ENCODE measurements at places on chromosomes 2 and 18.

DNA sequence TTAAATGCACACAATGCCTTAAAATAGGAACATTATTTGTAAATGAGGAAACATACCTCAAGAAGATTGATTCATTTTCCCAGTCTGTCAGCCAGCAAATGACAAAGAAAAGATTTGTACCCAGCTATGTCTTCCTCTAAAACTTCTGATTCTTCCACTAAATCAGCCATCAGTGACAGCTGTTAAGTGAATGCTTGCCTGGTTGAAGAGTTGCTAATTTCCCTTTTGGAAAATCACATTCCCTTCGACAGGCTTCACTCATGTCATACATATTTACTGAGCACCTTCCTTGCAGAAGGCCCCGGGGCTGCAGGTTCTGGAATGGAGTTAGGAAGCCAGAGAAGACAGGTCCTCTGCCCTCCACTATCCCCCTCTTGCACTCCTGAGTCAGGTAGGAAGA, 112.0 kb upstream of the SLC66A3 start:
- DNase-seq = no peak

GRCh38 chr2:240964704-240965295, 33.6 kb upstream of the SNED1 start:
- DNase-seq = no peak

DNA sequence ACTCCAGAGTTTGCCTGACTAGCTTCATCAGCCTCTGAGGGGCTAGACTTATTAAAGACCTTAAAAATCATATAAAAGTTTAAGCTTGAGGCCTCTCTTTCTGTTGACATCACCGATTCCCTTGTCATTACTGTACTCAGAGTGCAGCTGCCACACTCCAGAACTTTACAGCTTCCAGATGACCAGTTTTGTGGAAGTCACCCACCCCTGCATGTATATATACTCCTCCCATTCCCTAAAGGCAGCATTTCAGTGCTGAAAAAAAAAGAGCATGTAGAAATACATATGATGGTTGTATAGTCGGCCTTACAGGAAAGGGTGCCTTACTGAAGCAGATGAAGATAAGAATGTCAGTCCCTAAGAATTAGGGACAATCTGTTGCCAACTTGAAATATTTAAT, 117.3 kb downstream of the FEZ2 start:
- no peak for DNase-seq

DNA sequence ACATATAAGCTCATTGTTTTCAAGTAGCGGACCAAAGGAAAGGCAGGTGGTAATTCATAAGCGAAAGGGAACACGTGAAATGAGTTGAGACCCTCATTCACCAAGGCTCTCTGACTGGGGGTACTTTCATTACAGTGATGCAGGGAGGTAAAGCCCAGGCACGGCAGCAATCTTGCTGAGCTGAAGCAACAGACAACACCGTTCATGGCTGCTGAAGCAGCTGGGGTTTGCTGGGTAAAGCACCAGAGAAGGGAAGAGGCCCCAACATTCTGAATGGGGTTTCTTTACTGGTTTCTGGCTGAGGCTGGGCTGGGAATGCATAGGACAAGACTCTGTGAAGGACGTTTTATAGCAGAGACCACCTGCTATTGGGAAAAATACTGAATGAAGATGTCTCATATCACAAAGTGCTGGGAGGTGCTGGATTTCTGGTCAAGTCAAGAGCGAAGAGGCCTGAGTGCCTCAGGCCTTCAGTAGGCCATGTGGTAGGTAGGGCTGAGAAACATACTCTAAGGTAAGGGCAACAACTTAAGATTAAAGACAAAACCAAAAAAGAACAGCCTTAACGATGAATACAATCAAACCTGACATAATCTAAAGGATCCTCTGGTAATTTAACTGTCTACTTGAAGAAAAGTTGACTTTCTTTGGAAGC, 324.7 kb upstream of the PIK3C3 start:
- DNase-seq = no peak

- DNase-seq = no peak
These were observed 126.5 kb upstream of the CCDC68 start for GRCh38 chr18:55085557-55086285.

- no peak for DNase-seq
These were observed 119.6 kb downstream of the DDX1 start for GRCh38 chr2:15711126-15711860.

DNA sequence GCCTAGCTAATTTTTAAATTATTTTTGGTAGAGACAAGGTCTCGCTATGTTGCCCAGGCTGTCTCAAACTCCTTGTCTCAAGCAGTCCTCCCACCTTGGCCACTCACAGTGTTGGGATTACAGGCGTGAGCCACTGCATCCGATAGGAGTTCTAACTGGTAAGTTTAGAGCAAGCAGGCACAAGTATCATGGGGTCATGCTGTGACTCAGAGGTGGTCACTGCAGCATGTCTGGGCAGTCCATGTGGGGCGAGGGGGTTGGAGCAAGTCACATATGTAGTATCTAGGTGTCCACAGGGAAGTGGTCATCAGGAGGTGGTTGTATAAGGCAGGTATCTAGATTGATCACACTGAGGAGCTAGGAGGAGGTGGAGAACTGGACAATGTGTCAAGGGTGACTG, 22.7 kb upstream of the STARD7 start:
- DNase-seq = no peak

GRCh38 chr2:182631299-182631698, 84.8 kb upstream of the DNAJC10 start:
- DNase-seq = no peak

DNA sequence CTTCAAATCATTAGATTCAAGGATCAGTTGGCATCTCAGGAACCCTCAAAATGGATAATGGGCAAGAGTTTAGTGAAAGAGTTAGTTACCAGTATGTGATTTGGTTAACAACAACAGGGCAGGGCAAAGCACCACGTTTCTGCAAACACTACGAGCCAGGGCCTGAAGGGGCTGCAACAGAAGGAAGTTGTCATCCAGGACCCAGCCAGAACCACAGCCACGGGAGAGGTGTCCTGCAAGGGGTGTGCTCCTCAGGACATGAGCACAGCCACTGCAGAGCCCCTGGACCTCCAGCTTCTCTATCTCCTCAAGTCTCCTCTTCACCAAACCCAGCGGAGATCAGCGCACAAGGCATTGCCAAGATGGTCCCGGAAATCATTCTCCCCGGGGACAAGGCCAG, 173.3 kb upstream of the PIEZO2 start:
- no peak for DNase-seq

GRCh38 chr2:157922336-157922735, 46.2 kb upstream of the ACVR1 start:
- DNase-seq = no peak

DNA sequence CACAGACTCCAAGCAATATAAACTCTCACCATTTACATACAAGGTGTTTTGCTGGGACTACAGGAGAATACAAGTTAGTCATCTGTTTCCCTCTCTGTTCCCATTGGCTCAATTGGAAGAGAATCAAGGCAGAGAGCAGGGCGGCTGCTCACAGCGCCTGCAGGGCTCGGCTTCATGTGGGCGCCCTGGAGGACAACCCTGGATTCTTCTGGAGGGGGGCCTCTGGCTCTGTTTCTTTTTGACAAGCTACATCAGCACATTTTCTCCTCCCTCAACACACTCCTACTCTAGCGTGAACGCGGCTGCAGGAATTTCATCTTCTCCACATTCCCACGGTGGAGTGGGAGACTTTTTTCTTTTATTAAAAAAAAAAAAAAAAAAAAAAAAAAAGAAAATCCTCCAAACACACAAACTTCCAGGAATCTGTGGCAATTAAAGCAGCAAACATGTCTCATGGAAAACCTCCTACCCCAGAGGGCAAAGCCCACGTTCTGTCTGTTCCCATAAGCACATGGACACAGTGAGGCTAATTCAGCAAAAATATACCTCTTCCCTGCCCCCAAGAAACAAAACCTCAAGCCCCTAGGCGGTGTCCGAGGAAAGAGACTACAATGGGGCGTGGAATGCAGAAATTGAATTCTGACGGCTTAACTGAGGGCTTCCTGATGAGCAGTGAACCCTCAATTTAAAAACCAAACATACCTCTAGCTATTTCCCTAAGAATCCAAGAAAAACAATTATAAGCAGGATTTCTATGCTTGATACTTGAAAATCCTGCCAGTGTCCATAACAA, 50.6 kb downstream of the PARD6G start:
- DNase-seq = no peak

GRCh38 chr2:43566461-43566729, 29.4 kb downstream of the THADA start:
- no peak for DNase-seq

DNA sequence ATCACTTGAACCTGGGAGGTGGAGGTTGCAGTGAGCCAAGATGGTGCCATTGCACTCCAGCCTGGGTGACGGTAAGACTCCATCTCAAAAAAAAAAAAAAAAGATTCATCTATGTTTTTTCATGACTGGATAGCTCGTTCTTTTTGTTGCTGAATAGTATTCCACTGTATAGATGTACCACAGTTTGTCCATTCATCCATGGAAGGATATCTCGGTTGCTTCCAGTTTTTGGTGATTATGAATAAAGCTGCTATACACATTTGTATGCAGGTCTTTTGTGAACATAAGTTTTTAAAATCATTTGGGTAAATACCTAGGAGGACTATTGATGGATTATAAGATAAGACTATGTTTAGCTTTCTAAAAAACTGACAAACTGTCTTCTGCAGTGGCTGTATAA, 90.8 kb downstream of the ACOXL start:
- no peak for DNase-seq

DNA sequence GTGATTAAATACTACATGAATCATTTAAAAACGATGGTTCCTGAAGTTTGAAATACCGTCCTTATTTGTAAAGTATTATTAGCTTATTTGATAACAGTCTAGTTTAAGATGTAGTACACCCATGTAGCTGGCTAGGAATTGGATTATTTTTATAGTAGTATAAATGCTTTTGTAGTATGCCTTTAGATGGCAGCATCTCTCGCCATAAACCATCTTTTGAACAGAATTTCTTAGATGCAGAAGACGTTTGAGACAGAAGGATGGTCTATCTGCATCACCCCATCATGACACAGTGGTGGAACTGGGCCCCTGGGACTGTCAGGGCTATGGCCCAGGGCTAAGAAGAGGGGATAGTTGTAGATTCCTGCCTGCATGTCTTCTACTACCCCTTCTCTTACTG, 152.7 kb downstream of the WDSUB1 start:
- DNase-seq = no peak

GRCh38 chr2:76946631-76947145, 575.5 kb downstream of the LRRTM4 start:
- DNase-seq = no peak

- DNase-seq = no peak
These were observed 1247.5 kb upstream of the ACVR2A start for GRCh38 chr2:146597291-146597690.

GRCh38 chr18:57466307-57466706, 31.1 kb downstream of the ONECUT2 start:
- no peak for DNase-seq

- no peak for DNase-seq
These were observed 61.5 kb downstream of the PTPN4 start for GRCh38 chr2:119821266-119821665.

DNA sequence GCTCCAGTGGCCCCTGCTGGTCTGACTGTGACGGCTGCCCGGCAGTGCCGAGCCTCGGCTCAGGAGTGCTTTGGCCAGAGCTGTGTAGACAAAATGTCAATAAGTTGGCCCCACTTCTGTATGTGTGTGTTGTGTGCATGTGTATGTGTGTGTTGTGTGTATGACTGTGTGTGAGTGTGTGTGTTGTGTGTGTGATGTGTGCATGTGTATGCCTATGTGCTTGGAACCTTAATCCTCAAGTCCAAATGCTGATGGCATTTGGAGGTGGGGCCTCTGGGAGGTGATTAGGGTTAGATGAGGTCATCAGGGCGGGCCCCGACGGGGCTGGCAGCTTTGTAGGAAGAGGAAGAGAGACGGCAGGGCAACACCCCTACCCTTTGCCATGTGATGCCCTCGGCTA, 269.0 kb downstream of the DCDC2C start:
- no peak for DNase-seq

DNA sequence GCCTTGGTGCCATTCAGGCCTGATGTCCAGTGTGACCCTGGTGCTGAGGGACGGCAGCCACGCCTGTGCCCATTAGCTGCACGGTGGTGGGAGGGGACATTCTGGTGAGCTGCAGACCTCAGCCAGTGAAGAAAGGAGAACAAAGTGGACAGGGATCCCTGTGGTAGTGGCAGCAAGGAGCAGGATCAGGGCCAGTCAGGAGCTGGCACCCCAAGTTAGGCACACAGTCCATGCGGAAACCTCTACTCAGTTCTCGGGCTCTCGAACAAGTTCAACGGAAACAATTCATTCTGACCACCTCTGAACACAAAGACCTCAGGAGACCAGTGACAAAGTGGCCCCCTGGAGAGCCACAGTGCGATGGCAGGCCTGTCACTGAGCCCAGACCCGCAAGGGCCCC, 30.1 kb downstream of the COA5 start:
- DNase-seq = no peak

DNA sequence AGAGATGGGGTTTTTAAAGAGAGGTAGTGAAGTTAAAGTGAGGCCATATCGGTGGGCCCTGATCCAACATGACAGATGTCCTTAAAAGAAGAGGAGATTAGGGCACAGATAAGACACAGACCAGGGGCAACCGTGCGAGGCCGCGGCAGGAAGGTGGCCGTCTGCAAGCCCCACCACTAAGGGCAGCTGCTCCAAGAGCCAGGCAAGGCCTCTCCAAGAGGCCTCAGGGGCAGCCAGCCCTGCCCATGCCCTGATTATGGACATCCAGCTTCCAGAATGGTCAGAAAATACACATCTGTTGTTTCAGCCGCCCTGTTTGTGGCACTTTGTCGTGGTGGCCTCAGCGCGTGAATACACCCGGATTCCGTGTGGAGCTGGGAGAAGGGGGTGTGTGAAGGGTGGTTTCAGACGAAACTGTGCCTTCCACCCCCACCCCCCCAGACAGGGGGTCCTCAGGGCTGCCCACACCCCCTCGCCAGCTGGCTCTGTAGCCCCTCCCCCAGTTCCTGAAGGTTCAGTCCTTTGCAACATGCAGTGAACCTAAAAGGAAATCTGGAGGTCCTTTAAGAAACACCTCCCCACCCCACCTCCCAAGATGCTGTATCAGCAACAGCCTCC, 74.1 kb upstream of the SMAD7 start:
- DNase-seq = no peak

DNA sequence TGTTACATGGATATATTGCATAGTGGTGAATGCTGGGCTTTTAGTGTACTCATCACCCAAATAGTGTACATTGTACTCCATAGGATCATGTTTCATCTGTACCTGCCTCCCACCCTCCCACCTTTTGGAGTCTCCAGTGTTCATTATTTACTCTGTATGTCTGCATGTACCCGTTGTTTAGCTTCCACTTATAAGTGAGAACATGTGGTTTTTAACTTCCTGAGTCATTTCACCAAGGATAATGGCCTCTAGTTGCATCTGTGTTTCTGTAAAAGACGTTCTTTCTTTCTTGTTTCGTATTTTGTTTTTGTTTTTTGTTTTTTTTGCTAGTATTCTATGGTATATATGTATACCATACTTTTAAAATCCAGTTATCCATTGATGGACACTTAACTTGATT, 107.5 kb downstream of the MSTN start:
- no peak for DNase-seq

DNA sequence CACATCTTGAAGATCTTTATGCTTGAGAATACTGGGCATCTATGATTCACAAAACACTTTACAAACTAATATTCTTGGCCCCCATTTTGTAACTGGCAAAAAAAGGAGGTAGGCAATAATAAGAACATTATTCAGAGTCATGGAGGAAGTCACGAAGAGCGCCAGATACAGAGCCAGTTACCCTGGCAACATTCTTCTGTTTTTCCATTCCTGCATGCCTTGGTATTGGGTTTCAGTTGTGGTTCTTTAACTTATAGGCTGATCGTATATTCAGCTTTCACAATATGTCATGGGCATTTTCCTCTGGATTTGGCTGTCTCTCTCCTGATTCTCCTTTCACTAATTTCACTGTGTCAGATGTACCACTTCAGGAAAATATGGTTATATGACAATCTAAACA, 234.7 kb downstream of the HRH4 start:
- no peak for DNase-seq
